ENCODE measurements at places on chromosomes 4 and X.

DNA sequence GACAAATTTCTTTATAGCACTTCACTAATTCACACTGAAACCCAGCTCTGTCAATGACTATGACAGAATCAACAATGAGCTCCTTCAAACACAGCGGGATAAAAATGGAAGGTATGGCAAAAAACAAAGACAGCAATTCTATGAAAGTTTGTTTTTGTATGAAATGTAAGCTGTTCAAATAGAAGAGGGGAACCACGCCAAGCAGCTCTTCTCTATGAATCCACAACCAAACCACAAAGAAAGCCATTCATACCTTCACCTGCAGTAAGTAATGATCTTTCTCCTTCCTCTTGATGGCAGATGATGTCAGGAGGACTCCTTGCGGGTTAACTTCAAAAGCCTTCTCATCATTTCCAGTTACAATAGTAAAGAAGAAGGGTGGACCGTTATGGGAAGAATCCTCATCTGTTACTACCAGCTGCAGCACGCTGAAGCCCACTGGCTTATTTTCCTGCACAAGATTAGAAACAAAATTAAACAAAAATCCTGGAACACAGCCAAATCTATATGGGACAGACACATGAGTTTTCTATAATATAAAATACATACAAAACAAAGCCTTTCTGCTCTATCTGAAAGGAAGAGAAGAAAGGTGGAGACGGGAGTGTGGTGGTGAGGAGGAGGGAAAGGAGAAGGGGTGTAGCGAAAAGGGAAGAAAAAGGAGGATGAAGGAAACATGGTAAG, 48.9 kb upstream of the MTNR1A start:
- DNase-seq: no peak

GRCh38 chr4:99205153-99205979, 13.7 kb downstream of the ADH6 start:
- peak; percentile 45 for DNase-seq

GRCh38 chr4:12692815-12693214, 791.3 kb downstream of the RAB28 start:
- DNase-seq: no peak

GRCh38 chr4:183118585-183118984, 19.5 kb downstream of the WWC2 start:
- DNase-seq: no peak

DNA sequence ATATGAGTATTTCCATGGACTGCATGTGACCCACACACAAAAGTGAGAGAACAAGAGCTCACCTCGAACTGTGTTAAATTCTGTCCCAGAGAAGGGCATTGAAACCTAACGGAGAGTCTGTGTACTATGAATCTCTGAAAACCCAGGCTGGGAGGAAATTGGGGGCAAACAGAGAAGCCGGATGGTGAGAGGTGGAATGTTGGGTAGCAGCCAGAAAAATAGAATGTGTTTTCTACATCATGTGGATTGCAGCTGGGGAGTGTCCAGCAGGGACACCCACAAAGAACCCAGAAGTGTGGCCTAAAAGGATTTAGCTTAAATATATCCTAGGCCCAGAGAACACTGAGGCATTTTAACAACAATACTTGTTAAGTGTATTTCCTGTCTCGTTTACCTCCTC, 38.6 kb downstream of the MND1 start:
- no peak for DNase-seq

DNA sequence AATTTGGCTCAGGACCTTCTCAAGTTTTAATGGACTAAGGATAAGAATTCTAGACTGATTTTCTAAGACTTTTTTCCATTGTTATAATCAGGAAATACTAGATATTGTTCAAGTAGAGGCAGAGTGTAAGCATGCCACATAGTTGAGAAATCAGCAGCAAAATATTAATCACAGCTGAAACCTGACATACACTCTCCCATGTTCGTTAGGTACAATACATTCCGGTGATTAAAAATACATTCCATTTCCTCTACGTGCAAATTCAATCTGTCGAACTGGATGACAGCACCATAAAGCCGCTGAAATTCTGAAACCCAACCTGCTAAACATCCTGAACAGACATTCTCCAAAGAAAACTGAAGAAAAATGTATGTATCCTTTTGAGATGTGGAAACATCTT, 587.6 kb upstream of the DIPK2B start:
- DNase-seq: no peak

GRCh38 chrX:2299871-2300270, 200.9 kb downstream of the DHRSX start:
- DNase-seq: no peak

DNA sequence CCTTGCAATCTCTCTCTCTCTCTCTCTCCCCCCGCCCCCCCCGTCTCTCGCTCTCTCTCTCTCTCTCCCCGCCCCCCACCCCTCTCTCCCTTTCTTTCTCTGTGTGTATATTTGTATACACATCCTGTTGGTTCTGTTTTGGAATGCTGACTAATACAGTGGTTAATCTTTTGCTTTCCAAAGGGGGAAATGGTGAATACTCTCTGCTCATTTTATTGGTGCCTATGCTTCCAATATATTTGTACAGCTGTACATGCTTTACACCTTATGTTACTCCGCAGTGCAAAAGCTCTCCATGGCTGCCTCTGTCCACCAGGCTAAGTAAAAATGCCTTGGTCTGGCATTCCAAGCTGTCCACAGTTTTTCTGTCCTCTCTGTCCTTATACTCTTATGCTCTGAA, 158.8 kb downstream of the RBMX2 start:
- DNase-seq: no peak

- DNase-seq: no peak
These were observed 52.1 kb downstream of the CFAP299 start for GRCh38 chr4:80387390-80388283.

DNA sequence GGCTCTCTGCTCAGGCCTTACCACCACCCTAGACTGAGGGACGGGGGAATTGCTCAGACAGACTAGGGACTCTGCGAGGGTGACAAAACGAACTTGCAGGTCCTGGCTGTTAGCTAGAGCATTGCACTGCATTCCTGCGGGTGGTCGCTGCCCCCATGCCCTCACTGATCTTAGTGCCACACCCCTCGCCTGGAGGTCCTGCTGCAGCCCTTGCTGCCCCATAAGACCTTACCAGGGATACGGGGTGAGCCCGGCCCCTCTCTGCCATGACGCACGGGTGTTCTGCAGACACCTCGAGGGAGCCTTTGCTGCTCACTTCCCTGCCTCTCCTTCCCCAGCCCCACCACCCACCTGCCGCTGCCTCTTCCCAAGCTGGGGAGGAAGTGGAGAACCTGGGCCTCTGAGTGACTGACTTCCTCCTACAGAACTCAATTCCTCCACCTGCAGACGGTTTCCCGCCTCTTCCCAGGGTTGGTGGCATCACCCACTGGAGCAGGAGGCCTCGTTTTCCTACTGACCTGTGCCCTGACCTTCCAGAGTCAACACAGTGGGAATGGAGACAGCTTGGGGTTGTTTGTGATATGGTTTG, 19.8 kb upstream of the TBC1D14 start:
- no peak for DNase-seq

GRCh38 chrX:133364865-133365264, 50.4 kb downstream of the GPC4 start:
- DNase-seq: no peak

- DNase-seq: no peak
These were observed 252.6 kb downstream of the BANK1 start for GRCh38 chr4:102042871-102043802.

- DNase-seq: no peak
These were observed 215.8 kb upstream of the LEF1 start for GRCh38 chr4:108384544-108384943.

DNA sequence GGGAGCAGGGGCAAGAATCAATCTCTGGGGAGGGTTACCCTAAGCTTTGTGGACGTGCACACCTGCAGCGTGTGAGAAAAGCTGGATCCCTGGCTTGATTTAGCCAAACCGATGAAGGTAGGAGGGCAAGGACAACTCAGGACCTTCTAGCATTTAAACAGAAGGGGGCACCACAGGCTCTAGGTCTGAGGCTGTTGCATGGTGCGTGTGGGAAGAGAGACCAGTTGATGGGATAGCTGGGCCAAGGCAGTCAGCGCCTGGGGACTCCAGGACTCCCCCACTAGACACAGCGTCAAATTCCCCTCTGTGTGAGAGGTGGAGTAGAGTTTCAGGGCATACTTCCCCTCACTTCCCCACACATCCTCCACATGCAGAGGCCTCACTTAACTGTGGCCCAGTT, 4.3 kb downstream of the GABRQ start:
- DNase-seq: no peak

DNA sequence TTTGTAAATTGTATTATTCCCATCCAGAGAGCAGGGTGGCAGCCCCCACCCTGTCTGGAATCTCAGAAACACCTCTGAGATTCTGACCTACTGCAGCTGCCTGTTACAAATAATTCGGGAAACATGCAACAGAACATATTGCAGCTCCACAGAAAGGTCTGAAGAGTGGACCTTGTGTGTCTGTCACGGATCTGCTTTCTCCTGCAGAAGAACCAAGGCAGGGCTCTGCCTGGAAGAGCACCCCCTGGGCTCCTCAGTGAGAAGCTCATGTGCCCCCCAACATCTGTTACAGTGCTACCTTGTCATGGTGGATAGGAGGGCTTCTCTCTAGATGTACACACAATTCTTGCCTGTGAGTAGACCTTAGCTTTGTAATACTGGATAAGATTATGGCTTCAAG, 286.6 kb upstream of the GATB start:
- no peak for DNase-seq

DNA sequence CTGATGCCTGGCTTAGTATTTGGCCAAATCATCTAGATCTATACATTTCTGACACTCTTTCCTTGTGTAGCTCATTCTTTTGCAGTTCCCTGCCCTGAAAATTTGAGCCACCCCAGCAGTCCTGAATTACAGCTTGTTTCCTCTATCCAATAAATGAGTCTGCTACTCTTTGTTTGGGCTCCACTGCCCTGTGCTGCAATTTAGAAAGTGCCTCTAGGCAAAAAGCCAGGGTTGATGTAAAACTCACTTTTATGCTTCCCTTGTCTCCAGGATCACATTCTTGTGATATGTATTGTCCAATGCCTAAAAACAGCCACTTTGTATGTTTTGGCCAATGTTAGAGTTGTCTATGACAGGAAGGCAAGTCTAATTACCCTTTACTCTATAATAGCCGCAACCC, 101.7 kb upstream of the MAP3K15 start:
- no peak for DNase-seq

- no peak for DNase-seq
These were observed 69.9 kb upstream of the TNIP3 start for GRCh38 chr4:121233982-121234381.

GRCh38 chr4:102554482-102554881, 53.3 kb downstream of the NFKB1 start:
- peak; percentile 58 for DNase-seq

DNA sequence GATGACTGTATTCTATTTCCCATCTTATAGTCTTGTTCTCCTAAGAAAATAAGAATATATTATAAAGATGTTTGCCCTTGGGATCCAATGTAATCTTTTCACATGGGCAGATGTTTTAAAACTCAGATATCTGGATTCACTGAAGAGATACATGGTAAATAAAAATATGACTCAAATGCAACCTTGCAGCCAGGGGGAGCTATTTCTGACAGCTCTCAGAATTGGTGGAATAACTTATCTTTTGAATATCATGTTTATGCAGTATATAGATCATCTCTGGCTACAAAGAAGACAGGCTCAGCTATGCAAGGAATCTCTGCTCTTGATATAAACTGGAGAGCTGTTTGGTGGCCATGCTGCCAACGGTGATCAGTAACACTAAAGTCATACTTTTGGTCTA, 274.7 kb downstream of the GLUD2 start:
- no peak for DNase-seq

GRCh38 chrX:40171513-40172400, 74.0 kb upstream of the BCOR start:
- DNase-seq: peak; percentile 71

GRCh38 chrX:139862208-139862607, 70.6 kb downstream of the ATP11C start:
- no peak for DNase-seq

GRCh38 chr4:1470393-1470670, 64.1 kb upstream of the NKX1-1 start:
- DNase-seq: no peak

All from left hindlimb (tissue), 1 donor.